ENCODE measurements at places on chromosomes 2 and 18.

GRCh38 chr2:191014653-191015020 lies 666 bp upstream of the STAT1 start:
- DNase-seq: no peak

DNA sequence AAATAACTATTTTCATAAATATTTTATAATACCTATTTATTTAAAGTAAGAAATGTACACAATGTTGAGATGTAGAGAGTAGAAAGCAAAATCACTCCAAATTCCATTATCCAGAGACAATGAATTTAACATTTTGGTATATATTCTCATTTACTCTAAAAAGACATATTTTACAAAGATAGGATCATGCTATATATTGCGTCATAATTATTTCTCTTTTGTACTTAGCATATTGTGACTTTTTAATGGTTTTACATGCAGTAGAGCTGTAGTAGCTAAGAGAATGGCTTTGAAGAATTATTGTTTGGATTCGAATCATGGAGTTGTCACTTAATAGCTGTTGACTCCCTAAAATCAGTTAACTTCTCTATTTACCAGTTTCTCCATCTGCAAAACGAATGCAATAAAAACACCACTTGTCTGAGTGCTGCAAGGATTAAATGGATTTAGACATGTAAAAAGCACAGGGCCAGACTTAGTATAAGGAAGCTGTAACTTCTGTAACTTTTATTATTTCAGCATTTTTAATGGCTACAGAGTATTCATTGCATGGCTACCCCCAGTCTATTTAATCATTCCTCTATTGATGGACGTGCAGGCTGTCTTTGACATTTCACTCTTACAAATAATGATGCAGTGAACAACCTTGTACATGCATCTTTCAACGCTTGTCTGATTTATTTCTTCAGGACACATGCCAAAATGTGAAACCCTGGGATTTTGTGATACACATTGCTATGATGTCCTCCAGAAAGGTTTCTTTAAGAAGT lies 33.2 kb downstream of the KCNS3 start:
- no peak for DNase-seq

DNA sequence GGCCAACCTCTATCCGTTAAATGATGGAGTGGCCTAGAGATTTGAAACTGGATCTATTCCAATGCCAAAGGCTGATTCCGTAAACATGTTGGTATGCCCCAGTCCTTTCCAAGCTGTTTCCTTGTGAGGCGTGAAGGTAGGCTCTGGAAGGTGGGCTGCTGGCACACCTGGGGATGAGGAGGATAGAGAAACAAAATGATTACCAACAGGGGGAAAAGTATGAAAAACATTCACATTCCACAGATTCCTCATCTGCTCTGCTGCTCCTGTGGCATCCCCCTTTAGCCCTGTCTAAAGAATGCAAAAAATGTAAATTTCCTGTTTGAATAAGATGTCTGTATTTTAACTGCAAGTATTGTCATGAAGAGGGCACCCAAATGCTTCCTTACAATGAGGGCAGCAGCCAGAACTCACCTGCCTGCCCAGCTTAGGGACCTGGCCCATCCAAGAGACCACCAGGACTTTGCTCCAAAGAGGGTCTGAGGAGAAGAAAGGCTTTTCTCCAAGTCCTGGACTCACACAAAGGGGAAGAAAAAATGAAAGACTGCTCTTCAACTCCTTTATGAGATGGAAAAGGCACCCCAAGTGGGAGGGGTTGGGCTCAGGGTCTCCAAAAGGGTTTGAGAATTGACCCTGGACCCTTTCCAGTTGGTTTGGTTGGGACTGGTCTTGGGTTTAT lies 132.3 kb upstream of the PELI1 start:
- no peak for DNase-seq

GRCh38 chr18:27862041-27862682 lies 314.8 kb downstream of the CDH2 start:
- no peak for DNase-seq

- DNase-seq: no peak
Measured at GRCh38 chr2:241926541-241927311, 57.2 kb downstream of the RTP5 start.

GRCh38 chr2:187878112-187878511 lies 323.9 kb upstream of the TFPI start:
- DNase-seq: no peak

- no peak for DNase-seq
Measured at GRCh38 chr18:36652503-36652902, 176.3 kb downstream of the TPGS2 start.
